ENCODE measurements at places on chromosomes 16 and 17.

GRCh38 chr16:4309102-4309832 lies 6.6 kb upstream of the GLIS2 start:
- no peak for DNase-seq

DNA sequence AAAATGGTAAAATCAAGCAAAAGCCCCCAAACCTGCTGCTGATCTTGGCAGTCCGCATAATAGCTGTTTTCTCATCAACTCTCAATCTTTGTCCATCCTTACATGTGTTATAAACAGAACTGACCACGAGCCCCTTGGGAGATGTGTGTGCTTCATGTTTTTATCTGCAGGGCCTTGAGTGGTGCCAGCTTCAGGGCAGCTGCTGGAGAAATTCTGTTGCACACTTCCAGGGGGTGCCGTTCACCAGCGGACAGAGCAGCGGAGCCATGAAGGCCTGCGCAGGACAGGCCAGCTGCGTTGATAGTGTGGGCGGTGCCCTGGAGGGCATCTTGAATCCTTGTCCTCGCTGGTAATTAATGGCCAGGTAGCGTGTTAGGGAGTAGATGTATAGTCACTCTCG lies 20.1 kb downstream of the MPRIP start:
- DNase-seq = no peak

DNA sequence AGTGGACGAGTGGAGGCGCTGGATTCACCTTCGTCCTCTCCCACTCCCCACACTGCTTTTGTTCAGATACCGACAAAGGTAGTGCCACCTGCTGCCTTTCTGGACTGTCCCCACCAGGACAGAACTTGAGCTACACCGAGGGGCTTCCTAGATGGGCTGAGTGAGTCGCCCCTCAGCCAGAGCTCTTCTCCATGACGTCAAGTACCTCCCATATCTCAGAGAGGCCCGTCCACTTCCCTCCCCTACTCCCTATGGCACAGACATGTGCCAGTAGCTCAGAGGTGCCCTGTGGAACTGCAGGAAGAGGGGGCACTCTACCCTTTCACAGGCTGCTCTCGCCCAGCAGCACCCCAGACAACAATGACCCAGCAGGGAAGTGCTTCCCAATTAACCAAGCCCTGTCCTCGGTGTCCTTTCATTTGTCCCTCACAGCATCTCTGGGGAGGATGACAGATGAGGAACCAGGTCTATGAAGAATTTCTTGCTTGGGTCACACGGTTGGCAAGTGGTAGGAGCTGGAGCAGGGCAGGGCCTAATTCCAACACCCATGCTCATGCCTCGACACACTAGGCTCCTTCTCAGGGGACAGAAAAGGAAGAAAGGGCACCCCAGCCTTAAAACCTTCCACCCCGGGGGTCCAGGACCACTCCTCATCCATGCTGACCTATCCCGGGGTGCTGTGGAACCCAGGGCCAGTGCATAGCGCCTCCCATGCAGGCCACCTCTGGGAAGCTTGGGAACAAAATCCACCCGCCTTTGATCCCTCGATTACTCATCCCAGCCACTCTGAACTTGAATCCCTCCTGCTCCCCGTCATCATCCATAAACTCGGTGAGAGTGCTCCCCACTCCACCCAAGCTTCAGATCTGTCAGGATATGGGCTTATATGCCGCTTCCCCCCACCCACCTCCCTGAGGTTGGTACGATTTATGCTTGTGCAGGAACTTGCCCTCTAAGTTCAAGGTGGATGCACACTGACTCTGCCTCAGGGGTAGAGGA lies 51.7 kb downstream of the WNT3 start:
- DNase-seq = no peak

DNA sequence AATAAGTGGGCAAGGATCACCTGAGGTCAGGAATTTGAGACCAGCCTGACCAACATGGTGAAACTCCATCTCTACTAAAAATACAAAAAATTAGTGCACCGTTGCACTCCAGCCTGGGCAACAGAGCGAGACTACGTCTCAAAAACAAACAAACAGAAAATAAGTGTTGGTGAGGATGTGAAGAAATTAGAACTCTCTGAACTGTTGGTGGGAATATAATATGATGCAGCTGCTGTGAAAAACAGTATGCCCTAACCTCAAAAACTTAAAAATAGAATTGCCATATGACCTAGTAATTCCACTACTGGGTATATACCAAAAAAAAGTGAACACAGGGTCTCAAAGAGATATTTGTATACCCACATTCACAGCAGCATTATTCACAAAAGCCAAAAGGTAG lies 26.1 kb downstream of the GLG1 start:
- no peak for DNase-seq

DNA sequence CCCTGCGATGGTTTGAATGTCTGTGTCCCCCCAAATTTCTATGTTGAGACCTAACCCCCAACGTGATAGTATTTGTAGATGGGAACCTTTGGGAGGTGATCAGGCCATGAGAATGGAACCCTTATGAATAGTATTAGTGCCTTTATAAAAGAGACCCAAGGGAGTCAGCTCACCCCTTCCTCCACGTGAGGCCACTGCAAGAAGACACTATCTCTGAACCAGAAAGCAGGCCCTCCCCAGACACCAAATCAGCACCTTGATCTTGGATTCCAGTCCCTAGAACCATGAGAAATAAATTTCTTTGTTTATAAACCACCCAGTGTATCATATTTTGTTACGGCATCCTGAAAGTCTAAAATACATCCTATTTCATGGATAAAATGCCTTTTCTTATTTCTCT lies 64.4 kb upstream of the LRRC37A3 start:
- DNase-seq = no peak

- DNase-seq = no peak
Measured at GRCh38 chr16:88881007-88881615, 14.7 kb upstream of the PABPN1L start.

- DNase-seq = no peak
Measured at GRCh38 chr17:50832864-50833381, 2.5 kb upstream of the WFIKKN2 start.

DNA sequence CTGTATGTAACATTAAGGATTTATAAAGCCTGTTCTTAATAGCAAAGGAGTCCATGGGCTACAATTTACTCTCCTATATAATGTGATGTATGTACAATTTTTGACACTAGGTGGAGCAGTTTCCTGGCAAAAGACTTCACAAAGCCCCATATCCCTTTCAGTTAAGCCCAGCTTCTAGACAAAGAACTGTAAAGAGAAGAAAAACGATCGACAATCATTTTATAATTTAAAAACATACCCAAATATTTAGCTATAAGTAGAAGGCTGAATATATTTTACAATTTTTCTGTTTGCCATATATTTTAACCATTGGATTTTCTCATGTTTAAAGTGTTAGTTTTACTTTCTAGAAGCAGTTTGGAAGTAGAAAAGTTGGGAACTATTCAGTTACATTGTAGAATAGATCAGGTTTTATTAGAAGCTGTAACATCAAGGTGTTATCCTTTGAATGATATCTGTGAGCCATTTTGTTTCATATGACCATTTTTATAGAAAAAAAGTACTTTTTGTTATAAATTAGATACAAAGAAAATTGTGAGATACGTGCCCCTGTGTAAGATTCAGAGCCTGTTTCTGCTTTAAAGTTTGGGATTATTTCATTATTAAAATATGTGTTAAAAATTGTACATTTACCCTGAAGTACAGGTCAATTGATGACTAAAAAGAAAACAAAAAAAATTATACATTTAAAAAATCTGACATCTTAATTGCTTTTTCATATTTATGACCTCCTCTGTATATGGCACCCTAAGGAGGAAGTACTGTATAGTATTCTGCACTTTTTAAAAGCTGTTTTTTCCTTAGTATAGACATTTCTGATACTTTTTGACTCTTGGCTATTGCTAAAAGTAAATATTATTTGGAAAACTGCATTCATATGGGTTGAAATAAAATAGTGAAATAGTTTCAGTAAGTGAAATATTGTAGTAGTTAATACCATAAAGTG lies 46.3 kb downstream of the VMP1 start:
- peak; percentile 86 for DNase-seq

GRCh38 chr17:73706858-73707257 lies 62.6 kb upstream of the SDK2 start:
- DNase-seq = no peak

DNA sequence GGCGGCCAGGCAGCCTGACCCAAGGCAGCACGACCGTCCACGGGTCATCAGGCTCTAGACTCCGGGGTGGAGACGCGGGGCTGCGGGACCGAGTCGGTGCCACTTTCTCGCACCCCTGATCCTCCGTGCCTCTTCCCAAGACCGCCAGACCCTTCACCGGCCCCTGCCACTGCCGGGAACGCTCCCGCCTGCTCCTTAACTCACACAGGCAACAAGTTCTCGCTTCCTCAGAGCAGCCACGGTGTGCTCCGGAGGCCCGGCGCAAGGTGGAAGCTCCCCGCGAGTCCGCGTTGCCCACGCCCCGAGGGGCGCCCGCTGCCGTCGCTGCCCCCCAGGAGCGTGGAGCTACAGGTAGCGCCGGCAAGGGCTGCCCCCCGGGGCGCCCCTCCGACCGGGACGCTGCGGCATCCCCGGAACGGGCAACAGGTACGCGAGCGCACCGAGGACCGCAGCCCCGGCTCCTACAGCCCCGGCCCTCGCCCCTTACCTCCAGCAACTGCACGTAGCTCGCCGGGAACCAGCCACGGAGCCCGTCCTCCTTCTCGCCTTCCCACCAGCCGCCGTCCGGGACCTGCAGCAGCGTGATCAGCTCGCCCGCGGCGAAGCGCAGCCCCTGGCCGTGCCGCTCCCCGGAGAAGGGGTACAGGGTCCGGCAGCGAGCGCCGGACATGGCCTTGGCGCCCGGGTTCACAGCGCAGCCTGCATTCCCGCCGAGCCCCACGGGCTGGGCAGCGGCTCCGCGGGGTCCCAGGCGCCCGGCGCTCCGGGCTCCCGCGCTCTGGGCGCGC lies 491 bp downstream of the GAS7 start:
- DNase-seq = no peak

GRCh38 chr17:21253646-21254441 lies 634 bp upstream of the NATD1 start:
- no peak for DNase-seq

DNA sequence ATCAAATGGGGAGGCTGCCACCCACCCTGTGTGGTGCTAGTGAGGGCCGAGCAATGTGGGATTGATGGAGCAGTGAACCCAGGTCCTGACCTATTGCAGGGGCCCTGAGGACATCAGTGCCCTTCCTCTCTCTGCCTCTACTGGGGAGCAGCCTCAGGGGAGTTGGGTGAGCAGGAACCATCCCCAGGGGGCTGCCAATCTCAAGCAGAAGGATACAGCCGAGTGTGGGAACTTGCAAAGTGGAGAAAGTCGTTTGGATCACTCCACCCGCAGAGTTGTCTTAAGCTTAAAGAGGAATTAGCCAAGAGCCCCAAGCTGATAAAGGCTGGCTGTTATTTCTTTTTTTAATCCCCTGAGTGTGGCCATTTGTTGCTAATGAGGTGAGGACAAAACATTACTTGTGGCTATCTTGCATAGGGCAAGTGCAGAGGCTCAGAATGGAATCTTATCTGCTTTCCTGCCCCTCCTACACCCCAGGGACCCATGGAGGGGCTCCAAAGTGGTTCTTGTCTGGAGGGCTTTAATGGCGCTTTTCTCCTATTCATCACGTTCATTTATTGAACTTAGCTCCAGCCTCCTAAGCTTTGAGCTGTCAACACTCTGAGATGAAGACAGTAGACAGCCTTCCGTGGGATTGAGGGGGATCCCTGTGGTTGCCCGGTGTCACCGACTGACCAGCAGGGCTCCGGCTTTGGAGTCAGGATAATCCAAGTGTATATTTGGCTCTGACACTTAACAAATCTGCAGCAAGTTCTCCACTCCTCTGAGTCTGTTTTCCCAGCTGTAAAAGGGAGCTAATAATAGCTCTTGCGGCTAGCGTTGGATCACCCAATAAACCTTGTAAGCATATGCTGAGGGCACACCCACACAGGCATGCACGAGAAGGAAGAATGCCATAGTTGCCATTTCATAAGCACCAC lies 45.1 kb downstream of the MYH11 start:
- DNase-seq = peak; percentile 59

DNA sequence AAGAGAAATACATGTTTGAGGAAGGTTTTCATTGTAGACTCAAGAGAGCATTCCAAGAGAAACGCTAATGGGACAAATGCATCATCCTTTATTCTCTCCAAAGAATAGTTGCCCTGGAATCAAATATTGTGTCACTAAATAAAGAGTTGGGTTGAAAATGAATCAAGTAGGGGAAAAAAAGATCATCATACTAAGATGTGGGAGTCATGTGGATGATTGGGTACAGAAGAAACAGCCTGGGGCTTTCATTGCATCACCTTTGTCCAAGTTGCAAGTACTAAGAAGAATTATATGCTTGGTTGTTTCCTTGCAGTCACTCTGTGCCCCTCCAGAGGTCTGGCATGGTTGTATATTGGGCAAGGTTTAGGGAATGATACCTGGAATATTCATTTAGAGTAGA lies 658.9 kb downstream of the TOX3 start:
- no peak for DNase-seq

GRCh38 chr16:58533751-58534470 lies 18.6 kb downstream of the SETD6 start:
- no peak for DNase-seq

GRCh38 chr16:2846511-2847310 lies 11.3 kb downstream of the PRSS22 start:
- peak; percentile 45 for DNase-seq

DNA sequence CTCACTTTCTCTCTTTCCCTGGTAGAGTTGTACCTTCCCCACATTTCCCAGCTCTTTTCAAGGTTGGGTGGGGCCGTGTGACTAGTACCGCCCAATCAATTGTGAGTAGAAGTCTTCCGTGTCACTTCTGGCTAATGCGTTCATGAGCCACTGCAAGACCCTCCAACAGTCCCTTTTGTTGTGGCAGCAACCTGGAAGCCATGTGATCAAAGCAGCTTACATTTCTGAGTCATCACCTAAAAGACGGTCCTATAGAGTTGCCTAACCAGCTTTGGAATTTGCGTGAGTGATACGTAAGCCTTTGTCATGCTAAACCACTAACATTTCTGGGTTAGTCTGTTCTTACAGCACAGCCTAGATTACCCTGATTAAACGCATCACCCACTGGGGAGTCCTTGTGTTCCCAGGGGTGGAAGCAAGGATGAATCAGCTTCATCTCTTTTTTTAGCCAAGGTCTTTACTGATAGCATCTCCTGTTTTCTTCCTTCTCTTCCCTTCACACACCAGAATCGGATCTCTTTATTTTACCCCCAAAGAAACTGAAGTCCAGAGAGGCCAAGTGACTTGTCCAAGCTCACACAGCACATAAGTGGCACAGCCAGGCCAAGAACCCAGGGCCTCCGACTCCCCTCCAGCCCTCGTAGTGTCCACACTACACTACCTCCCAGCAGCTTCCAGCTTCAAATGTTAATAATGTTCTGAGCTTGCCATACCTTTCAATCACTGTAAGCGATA lies 366.3 kb upstream of the XYLT1 start:
- DNase-seq = no peak
